RCC 7860 (cell line): ENCODE measurements at places on chromosomes 4 and X.

- no peak for DNase-seq
Measured at GRCh38 chr4:152015597-152016302, 254.9 kb upstream of the GATB start.

DNA sequence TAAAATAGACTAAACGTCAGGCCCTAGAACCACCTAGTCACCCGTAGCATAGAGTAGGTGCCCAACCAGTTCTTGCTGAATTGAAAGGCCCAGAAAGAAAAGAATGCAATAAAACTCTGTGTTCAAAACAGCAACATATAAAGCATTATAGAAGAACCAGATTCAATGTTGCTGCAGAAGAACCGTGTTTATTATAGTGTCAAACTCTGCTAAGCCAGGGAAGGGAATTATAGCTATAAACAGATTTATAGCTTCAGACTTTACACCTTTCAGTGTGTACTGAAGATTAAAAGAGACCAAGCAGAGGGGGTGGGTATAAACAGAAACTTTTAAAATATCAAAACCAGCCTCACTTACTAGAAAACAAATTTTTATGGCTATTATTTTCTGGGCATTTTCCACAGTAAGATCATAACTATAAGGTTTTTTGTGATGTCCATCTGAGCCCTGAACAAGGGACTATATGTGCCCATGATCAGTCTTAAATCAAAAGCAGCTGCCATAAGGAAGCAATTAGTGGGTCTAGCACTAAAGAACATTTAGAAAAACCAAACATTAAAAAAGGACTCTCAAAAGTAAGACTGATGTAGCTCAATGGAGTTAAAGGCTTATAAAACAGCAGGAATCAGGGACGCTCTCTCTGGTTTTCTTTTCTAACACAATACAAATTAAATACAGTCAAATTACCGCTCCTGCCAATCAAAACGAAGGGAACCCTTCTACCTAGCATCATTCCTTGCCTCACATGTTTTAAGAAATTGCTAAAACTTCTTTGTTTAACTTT lies 219.7 kb upstream of the ETNPPL start:
- no peak for DNase-seq

- no peak for DNase-seq
Measured at GRCh38 chr4:119233750-119234149, 21.2 kb downstream of the USP53 start.

DNA sequence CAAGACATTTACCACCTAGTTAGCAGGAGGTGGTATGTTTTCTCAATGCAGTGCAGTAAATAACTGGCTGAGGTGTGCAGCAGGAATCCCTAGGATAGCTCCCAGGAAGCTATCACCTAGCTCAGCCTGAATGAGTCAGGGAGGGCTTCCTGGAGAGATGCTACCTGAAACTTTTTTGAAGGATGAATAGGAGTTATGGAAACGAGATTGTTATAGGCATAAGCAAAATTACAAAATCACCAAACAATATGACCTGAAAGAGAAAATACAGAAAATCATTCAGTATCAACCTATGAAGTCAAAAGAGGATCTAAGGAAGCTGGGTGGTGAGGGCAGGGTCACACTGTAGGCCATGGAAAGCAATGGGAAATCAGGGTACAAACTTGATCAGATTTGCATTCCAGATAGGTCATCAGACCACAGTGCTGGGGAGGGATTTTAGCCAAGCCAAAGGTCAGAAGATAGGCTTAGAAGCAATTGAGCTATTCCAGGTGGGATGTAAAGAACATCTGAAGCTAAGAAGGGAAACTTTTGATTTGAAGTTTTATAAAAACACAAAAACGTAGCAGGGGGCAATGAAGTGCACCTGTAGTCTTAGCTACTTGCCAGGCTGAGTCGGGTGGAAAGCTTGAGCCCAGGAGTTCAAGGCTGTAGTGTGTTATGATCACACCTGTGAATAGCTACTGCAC lies 11.3 kb downstream of the AREG start:
- DNase-seq, result no peak

DNA sequence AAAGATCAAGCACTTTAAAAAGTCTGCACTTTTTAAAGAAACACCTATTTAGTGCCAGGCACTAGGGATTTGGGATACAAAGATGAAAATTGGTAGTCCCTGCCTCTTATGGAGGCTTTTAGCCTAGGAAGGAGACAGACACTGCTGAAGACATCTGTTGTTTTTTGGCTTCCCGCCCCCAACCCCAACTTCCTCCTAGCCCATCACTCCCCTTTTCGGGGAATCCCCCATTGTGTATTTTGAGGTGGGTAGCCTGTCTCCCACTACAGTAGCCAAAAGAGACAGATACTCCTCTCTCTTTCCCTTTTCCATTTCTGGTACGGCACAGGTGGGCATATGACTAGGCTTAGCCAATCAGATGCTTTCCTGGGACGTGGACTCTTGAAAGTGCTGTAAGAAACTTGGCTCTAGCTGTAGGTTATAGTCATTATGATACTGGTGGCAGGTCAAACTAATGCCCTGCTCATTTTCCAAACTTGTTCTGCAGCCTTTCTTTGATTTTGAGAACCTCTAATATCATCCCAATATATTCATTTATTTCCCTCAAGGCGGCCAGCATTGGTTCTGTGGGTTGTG lies 194.6 kb upstream of the RBPJ start:
- DNase-seq, result no peak

- DNase-seq, result no peak
Measured at GRCh38 chr4:39124885-39125599, 57.3 kb upstream of the WDR19 start.

DNA sequence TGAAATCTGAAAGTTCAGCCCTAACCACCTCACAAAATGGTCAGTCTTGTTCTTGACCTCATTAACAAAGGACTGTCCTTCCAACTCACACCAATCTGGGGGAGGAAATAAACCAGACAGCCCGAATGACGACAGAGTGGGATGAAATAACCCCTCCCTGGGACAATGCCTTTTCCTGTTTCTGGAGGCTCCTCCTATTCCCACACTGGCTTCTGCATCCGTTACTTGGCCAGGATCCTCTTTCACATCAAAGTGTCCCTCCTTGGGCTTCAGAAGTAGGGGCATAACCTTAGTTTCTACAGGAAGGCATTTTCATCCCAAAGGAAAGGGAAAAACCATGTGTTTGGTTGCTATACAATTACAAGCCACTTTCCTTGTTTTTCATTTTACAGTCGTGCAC lies 59.8 kb upstream of the RPL34 start:
- no peak for DNase-seq

DNA sequence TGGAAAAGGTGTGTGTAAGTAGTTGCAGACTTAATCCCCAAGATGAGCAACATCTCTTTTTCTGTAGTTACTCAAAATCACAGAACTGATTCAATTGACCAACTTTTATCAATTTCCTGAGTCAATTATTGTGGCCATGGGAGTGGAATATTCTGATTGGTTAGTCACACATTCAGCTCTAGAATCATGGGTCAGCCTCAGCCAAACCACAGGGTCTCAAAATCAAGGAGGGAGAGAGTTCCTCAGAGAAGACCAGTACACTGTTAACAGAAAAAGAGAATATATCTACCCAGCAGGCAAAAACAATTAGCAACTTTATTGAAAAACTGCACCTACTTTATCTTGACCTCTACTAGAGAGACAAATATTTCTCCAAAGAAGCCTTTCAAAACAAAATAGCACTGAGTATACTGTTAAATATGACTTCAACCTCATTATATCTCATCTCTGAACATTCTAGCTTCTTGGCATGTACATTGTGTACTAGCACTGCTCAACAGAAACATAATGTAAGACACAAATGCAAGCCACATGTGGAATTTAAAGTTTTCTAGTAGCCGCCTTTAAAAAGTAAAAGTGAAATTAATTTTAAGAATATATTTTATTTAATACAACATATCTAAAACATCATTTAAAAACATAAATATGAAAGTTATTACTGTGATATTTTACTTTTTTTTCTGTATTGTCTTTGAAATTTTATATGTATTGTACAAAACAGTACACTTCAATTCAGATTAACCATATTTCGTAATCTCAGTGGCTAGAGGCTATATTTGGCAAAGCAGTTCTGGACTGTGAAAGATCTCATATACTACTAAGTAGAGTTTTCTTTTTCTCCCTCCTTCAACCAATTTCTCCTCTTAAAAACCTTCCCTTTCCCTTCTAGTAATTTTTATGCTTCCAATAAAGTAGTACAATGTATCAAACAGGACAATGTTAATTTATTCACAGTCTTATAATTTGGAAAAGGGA lies 11.8 kb upstream of the LCORL start:
- DNase-seq, result no peak

DNA sequence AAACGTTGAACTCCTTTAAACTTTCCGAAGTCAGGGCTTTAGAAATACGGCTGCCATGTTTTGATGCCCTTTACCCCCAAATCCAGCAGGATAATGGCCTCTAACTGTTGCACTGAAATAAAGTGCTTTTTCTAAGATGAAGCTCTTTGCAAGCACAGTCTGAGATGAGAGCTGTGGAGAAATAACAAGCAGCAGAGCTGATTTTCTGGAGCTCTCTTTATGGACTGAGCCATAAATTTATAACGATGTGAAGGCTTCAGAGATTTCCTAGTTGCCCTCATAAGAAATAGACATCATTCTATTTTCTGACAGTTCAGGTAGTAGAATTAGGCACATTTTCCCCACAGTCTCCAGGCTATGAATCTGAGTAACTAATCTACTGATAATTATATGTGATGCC lies 567.3 kb downstream of the PDHA2 start:
- DNase-seq, result no peak

GRCh38 chrX:131907488-131908314 lies 115.4 kb upstream of the STK26 start:
- no peak for DNase-seq

DNA sequence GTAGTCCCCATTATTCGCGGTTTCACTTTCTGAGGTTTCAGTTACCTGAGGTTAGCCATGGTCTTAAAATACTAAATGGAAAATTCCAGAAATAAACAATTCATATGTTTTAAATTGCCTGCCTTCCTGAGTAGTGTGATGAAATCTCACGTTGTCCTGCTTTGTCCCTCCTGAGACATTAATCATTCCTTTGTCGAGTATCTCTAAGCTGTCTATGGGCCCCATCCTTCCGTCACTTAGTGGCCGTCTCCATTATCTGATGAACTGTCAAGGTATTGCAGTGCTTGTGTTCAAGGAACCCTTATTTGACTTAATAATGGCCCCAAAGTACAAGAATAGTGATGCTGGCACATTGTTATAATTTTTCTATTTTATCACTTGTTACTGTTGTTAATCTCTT lies 94.8 kb downstream of the ADGRL3 start:
- no peak for DNase-seq

GRCh38 chr4:174538876-174539250 lies 16.6 kb upstream of the HPGD start:
- DNase-seq, result no peak

GRCh38 chr4:178414881-178415446 lies 972.7 kb upstream of the AGA start:
- DNase-seq, result no peak
